ENCODE measurements at places on chromosomes 16 and 17.

GRCh38 chr17:77770331-77771105 lies 188.0 kb upstream of the TNRC6C start:
- no peak for DNase-seq

DNA sequence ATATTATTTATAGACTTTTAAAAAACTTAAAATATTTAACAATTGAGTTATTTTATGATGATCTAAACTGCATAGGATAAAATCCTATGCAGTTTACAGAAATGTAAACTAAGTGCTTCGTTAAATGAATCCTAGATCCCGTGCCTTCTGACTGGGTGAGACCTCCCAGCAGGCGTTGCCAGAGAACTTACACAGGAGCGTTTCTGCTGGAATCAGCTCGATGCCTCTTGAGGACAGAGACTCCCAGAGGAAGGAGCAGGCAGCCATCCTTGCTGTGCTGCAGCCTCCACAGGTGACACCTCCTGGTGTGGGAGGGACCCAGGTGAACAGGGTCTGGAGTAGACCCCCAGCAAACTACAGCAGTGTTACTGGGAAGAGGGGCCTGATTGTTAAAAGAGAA lies 160.4 kb downstream of the WWOX start:
- no peak for DNase-seq

- DNase-seq: no peak
These were observed 93.2 kb upstream of the SIAH1 start for GRCh38 chr16:48478393-48478792.

DNA sequence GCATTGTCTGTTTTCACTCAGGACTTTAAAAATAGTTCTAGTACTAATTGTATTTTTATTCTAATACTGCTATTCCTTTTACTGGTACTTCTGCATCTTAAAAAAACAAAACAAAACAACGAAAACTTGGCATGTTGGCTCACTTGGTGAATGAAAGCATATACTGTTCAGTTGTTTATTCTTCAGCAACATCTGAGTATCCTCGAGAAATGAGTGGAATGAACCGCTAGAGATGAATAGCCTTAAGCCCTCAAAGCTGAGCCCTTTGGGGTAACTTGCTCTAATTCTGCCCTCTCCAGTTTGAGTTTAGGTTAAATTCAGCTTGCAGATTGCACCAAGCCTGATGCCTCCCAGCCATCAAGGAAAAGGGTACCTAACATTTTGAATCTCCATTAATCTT lies 126.5 kb downstream of the WWOX start:
- DNase-seq: no peak

DNA sequence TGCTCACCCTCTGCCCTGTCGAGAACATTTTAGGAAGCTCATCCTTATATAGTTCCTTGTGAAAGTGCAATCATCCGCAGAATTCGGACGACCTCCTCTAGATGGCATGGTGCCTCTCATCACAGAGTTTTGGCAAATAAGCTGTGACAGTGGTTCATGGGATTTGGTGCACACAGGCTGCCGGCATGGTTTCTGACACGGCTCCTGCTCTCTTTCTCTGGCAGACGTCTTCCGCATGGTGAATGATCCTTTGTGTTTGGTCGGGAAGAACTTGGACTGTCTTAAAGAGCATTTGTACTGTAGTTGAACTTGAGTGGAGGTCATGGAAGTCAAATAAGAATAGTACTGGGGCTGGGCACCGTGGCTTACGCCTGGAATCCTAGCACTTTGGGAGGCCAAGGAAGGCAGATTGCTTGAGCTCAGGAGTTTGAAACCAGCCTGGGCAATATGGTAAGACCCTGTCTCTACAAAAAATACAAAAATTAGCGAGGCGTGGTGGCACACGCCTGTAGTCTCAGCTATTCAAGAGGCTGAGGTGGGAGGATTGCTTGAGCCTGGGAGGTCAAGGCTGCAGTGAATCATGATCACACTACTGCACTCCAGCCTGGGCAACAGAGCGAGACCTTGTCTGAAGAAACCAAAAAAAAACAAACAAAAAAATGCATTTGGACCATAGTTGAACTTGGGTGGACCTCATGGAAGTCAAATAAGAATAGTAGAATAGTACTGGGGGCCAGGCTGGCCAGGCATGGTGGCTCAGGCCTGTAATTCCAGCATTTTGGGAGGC lies 34.7 kb upstream of the NAT9 start:
- no peak for DNase-seq

- DNase-seq: peak; percentile 8
These were observed 252.3 kb downstream of the SNX29 start for GRCh38 chr16:12228602-12229499.

- DNase-seq: no peak
These were observed 128.8 kb downstream of the MGAT5B start for GRCh38 chr17:76996741-76997694.

GRCh38 chr16:1825381-1825863 lies 1.2 kb downstream of the HAGH start:
- DNase-seq: no peak

DNA sequence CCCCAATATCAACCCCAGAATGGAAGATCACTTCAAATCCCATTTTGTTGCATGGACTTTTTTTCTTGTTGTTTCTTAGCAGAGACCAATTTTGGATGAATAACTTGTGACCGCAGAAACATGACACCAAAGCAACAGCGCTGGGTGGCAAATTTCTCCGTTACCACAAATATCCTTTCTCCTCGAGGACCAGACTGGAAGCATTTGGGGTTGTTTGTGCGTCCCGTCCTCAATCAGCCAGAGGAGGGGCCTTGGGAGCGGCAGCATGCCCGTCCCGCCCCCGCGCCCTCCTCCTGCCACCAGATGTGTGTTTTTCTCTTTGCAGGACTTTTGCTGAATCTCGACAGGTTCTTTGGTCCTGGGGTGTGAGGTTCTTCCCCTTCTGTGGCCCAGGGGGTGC lies 282.5 kb upstream of the FOXF1 start:
- DNase-seq: no peak

DNA sequence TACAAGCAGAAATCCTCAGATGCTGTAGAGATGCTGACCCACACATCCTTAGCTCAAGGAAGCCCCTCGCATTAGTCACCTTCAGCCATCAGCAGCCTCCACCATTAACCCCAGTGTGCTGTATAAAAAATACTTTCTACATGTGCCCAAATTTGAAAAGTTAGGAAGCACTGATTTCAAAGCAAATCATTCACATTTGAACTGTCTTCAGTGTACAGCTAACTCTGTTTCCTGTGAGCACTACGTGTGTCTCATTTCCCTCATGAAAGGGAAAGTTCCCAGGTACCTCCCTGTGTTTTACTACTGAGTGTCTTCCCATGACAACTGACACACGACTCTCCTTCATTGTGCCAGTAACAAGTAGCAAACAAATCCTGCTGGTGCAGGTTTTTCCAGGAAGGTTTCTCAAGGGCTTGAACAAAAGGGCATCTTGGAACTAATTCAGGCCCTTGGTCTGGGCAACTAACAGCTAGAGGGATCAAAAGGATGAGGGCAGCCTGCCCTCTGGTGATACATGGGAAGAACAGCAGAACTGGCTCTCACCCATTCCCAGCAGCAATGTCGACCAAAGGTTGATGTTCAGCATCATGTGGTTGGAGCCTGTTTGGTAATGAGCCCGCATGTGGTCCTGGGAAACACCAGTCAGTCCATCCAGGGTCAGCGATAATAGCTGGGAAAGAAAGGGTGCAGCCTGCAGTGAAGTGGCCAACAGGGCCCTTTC lies 4.0 kb downstream of the SLC35B1 start:
- no peak for DNase-seq

GRCh38 chr17:65984299-65984698 lies 207.6 kb downstream of the CEP112 start:
- no peak for DNase-seq

- DNase-seq: no peak
These were observed 14.7 kb downstream of the RNF43 start for GRCh38 chr17:58402679-58403078.

DNA sequence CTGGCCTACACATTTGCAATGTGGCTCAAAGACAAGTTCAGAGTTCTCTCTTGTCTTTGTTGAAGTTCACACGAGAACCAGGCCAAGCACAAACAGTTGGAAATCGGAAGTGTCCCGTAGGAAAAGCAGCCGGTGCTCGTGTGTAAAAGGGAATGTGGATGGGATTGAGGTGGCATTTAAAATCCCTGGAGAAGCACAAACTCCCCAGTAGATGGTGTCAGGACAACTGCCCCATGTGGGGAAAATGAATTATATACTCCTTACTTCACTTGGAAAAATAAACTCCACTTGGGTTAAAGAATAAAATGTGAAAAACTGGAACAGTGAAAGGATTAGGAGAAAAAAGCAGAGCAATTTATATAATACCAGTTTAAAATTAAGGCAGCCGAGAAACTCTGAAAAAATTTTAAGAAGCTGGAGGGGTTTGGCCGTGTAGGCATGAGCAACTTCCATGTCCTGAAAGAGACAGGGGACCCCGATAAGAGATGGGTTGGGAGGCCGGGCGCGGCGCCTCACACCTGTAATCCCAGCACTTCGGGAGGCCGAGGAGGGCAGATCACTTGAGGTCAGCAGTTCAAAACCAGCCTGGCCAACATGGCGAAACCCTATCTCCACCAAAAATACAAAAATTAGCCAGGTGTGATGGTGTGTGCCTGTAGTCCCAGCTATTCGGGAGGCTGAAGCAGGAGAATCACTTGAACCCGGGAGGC lies 28.1 kb downstream of the CBFA2T3 start:
- no peak for DNase-seq

- DNase-seq: no peak
These were observed 148.0 kb downstream of the KCNJ12 start for GRCh38 chr17:21524211-21524591.

GRCh38 chr17:30230596-30231125 lies 4.8 kb downstream of the SLC6A4 start:
- no peak for DNase-seq

DNA sequence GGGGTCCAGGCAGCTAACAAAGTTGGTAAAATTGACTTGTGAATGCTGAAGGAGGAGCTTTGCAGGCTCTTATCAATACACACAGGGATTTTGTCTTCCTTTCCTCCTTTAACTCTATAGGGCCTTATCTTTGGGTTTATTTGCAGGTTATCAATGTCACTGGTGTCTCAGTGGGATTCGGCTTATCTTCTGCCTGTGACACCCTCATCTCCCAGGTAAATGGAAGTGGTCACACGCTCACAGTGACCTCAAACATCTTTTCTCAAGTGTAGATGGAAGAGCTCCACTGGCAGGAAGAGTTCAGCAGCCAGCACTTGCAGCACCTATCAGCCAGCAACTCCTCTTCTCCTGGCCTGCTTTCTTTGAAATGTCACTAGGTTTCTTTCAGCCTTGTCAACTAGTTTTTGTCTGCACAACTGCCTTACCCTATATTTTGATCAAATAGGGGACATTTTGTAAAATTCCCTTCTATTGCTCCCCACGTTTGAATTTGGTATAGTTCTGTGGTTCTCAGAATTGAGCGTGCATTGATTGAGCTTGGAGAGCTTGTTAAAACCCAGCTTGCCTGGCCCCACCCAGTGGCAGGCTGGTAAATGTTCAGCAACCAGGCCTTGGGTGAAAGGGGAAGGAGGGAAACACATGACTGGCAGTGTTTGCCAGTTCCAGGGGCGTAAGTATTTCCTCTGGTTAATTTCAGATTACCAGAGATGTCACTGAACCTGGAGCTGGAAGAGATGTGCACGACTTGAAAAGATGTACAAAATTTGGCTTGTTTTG lies 12.8 kb downstream of the SLC47A1 start:
- no peak for DNase-seq

- DNase-seq: no peak
These were observed 2.9 kb downstream of the E4F1 start for GRCh38 chr16:2226245-2226793.

- no peak for DNase-seq
These were observed 229.9 kb upstream of the SDK2 start for GRCh38 chr17:73874008-73874720.

GRCh38 chr17:57766318-57766943 lies 21.3 kb upstream of the CCDC182 start:
- DNase-seq: no peak

DNA sequence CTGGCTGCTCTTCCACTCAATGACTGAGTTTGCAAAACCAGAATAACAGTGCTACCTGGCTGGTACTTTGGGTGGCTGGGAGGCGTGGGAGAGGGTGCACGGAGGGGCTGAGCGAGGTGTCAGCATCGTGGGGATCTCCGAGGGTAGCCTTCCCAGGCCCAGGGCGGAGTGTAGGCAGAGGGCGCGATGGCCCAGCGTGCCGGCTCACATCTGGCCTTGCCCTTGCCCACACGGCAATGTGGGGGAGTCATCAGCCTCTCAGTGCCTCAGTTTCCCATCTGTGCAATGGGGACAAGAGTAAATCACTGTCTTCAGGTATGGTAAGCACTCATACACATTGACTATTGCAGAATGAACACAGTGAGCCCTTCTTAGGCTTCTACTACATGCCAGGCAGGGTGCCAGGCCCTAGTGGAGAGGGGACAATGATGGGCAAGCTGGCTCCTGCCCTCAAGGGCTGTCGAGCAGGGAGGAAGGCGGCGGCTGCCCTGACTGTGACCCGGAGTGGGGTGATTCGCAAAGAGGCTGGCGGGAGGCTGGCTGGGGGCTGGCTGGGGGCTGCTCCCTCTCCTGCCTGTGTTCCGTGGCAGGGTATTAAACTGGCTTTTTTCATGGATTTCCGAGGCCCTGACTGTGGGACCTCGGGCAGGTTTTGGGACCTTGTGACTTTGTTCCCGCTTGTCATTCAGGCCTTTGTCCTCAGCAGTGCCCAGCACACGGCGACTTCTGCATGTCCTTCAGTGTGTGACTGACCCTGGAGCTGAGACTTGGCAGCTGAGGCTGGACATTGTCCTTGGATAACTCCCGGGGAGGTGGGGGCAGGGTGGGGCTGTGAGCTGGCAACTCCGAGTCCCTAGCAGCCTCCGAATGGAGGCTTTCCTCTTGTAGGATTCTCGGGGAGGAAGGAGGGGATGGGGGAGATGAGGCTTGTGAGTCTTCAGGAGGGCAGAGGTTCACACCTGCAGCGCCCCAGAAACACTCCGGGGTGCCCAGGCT lies 243.1 kb downstream of the SEC14L1 start:
- DNase-seq: no peak

- no peak for DNase-seq
These were observed 13.7 kb upstream of the OSGIN1 start for GRCh38 chr16:83939266-83939855.

DNA sequence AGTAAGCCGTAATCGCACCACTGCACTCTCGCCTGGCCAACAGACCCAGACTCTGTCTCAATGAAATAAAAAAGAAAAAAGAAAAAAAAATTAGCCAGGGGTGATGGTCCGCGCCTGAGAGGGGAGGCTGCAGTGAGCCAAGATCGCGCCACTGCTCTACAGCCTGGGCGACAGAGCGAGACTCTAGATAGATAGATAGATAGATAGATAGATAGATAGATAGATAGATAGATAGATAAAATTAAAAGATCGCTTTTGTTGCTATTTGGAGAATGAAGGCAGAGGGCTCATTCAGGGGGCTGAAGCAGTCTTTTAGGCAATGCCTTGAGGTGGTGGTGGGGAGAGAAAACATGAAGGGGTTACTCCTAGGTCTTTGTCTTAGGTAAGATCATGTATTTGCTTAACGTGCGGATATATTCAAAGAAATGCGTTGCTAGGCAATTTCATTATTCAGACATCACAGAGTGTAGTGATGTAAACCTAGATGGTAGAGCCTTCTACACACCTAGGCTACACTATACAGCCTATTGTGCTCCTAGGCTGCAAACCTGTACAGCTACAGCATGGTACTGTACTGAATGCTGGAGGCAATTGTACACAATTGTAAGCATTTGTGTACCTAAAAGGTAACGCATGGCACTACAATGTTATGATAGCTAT lies 4.3 kb upstream of the HES7 start:
- no peak for DNase-seq
